ENCODE measurements at places on chromosomes 1 and 21. TPM values are rescaled to one million over a fixed set of nuclear protein-coding genes. Genes with fewer than 3 reads are reported as not detected.
A peak's percentile ranks its signal among the peaks of the same experiment; 100 is the strongest.

The CFHR1 gene
- not detected for total RNA-seq

DNA sequence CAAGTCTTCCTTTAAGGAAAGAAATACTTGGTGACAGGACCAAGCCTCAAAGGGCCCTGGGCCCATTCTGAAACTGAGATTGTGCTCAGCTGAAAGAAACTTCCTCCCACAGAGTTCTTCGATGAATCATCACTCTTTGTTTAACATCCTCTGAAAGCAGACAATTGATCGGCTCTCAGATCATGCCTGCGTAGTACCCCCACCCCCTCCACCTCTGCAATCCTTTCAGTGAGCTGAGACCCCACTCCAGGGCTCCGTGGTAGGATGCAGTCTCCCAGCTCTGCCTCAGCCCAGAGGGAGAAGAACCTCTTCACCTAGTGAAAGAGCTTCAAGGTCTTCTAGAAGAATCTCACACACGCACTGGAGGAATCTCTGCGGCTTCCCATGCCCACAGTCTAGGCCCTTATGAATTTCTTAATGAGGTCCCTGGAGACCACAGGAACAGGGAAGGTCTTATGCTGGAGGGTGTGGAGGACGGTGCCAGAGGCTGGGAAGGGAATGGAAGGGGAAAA lies 104.9 kb upstream of the SOD1 start:
- peaks cover 40% of the 10 kb centered on the region for H3K4me1 ChIP-seq
- no peak overlapping the region for H3K4me3 ChIP-seq
- H3K27ac ChIP-seq, result no peak overlapping the region
- peaks cover 31% of the 10 kb centered on the region for H3K27me3 ChIP-seq

DNA sequence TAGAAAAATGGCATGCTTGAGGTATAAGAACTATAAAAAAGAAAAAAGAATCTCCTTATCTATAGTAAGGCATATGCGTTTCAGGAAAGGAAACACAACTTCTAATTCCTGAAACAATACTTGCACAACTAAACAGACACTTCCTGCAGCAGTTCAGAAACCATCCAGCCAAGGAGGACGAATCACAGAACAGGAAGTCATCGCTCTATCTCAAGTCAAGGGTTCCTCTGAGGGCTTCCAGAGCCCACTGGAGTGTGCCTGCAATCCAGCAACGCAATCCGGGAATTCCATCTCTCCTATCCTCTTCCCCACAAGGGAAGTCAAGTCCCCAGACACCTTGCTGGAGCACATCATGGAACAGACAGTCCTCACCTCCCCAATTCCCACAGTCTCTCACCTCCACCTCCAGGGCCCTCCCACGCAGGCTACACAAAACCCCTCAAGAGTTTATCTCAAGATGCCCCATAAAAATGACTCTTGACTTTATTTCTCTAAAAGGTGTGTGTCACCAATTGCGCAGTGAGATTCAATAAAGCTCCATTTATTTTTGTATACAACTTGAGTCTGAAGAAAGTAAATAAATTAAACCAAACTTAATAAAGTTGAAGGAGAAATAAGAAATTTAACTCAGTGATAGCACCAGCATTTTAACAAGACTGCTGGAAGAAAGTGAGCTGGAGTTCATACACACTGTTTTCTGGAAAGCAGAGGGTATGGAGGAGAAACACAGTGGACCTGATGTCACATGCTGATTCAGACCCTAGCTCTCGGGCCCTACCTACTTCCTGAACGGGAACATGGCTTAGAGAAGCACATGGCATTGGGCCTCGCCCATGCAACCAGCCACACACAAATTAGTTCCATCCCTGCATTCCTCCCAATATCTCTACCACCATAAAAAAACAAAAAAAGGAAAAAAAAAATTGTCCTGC lies 39.9 kb downstream of the SIPA1L2 start:
- no peak overlapping the region for H3K27ac ChIP-seq
- DNase-seq, result no peak
- H3K36me3 ChIP-seq, result no peaks in the 10 kb centered on the region
- H3K4me1 ChIP-seq, result peaks cover 9% of the 10 kb centered on the region
- peaks cover 1% of the 10 kb centered on the region for H3K27me3 ChIP-seq
- no peak overlapping the region for H3K4me3 ChIP-seq

DNA sequence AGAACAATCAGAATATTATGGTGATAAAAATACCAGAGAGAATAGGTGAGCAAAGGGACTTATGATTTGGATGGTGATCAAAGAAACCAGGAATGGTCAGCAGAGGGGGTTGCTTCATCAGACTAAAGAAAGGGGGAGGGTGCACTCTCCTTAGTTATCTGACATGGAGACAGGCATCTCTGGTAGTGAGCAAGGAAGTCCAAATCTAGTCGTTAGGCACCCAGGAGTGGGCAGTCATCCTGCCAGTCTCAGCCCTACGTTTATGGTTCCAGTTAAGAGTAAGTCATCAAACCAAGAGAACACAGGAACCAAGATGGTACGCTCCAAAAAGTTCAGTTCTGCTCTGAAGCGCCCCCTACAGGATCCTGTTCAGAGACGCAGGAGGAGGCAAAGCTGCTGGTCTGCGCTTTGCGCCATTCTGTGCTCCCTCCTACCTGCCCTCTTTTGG lies 28.6 kb downstream of the EBNA1BP2 start:
- no peak overlapping the region for H3K27ac ChIP-seq
- no peaks in the 10 kb centered on the region for H3K36me3 ChIP-seq
- peaks cover 1% of the 10 kb centered on the region for H3K4me1 ChIP-seq

The OLIG2 gene
- total RNA-seq, result not detected

- H3K4me3 ChIP-seq, result no peak overlapping the region
- peaks cover 9% of the 10 kb centered on the region for H3K4me1 ChIP-seq
- no peak for DNase-seq
- no peaks in the 10 kb centered on the region for H3K27me3 ChIP-seq
- no peak overlapping the region for H3K27ac ChIP-seq
- peaks cover 11% of the 10 kb centered on the region for H3K36me3 ChIP-seq
These were observed 7.9 kb downstream of the PGBD2 start for GRCh38 chr1:248913933-248914332.

- no peaks in the 10 kb centered on the region for H3K4me1 ChIP-seq
- no peak overlapping the region for H3K27ac ChIP-seq
- H3K36me3 ChIP-seq, result no peaks in the 10 kb centered on the region
- no peaks in the 10 kb centered on the region for H3K27me3 ChIP-seq
These were observed 110.8 kb upstream of the ADGRL4 start for GRCh38 chr1:79117376-79117775.

DNA sequence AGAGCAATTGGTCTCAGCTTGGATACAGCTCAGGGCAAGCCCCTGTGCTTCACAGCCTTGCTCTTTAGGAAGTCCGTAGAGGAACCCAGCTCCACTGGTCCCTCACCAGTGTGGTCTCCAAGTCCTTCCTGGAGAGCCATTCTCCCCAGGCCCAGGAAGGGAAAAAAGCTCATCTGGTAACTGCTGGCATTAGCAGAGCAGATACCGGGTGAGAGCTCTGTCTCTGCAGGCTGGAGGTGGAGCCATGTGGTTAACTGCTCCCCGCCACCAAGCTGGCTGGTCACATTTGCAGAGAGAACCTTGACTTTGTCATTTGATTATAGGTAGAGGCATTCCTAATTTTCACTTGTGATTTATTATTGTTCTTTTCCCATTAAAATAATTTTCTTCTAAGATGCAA lies 169.6 kb downstream of the ROR1 start:
- no peaks in the 10 kb centered on the region for H3K4me1 ChIP-seq
- H3K27me3 ChIP-seq, result peaks cover 7% of the 10 kb centered on the region
- H3K36me3 ChIP-seq, result no peaks in the 10 kb centered on the region

DNA sequence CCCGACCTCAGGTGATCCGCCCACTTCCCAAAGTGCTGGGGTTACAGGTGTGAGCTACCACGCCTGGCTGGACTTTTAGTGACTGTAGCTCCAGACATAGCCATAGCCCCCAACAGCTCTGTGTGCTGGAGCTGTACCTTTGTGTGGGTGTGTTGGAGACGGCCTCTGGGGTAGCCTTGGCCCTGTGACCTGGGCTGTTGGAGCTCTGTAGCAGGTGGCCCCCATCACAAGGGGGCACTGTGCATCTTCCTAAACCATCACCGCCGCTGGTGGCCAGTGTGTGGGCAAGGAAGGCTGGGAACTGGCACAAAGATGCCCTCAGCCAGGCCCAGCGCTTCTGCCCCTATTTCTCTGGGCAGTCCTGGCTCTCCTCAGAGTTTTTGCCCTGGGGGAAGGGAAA lies 38.4 kb upstream of the FOXO6 start:
- no peaks in the 10 kb centered on the region for H3K27me3 ChIP-seq
- no peak overlapping the region for H3K4me3 ChIP-seq
- no peaks in the 10 kb centered on the region for H3K4me1 ChIP-seq
- no peaks in the 10 kb centered on the region for H3K36me3 ChIP-seq
- peak; percentile 60 for DNase-seq
- H3K27ac ChIP-seq, result no peak overlapping the region

The SLC44A5 gene
- total RNA-seq, result 0.22 TPM

The HSD3B2 gene
- total RNA-seq, result not detected

Measured in activated CD8-positive, alpha-beta T cell treated with anti-CD3 and anti-CD28 coated beads for 36 hours (primary cell).